Suppressor macrophage (primary cell): ENCODE measurements at places on chromosomes 6 and 20.
A peak's percentile ranks its signal among the peaks of the same experiment; 100 is the strongest.

DNA sequence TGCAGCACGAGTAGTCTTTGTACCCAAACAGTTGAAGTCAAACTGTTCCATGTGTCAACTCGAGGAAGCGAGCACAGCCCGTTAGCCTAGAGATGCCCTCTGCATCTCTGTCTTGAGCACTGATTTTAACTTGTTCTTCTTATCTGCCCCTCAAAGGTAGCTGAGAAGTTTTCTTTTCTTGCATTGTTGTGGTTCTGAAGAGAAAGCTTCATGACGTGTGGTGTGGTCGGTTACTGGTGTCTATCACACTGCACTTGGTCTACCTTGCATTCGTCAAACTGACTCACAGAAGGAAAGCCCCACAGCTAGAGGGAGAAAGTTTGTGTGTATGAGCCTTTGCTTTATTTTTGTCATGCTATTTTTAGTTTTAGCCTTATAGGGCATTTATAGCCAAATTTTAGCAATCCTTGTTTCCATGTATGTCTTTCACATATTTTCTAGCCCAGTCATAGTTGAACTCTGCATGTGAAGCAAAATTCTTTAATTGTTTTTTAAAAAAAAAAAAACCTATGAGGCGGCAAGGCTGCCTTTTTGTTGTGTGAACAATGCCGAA is 115.1 kb downstream of the JAG1 start:
- no peak for DNase-seq

GRCh38 chr6:160455541-160456213 is 107.5 kb downstream of the SLC22A3 start:
- peak; percentile 49 for DNase-seq

DNA sequence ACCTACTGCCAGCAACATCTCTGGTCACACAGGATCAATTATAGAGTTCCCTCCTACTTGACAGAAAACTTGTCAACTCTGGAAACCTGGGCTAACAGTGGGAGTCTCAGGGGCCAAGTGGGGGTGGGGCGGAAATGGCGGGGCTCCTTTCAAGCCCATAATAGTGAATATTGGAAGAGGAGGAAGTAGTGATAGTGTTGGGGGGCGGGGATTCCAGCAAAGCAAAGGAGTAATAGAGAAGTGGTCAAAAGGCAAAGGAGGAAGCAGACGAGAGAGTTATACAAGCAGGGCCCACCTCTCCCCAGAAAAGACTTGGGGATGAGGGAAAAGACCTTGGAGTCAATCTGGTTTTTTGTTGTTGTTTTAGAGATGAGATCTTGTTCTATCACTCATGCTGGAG is 2.1 kb downstream of the DEF6 start:
- DNase-seq = peak; percentile 87

GRCh38 chr20:24445510-24446170 is 23.8 kb upstream of the SYNDIG1 start:
- no peak for DNase-seq

DNA sequence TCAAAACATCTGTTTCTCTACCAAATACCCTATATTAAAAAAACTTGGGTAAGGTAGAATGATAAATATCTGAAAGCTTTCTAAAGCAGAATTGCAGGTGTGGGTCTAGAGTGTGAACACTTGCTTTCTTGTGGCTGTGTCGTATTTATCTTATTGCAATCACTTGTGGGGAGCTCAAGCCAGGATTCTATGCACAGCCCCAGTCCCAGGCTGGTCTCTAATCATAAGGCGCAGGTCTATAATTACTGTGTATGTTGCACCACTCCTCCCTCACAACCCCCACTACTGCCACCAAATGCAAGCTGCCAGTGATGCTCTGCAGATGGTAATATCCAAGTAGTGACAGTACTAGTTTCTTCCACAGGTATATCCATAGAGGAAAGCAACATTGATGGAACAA is 2.2 kb upstream of the E2F3 start:
- no peak for DNase-seq

DNA sequence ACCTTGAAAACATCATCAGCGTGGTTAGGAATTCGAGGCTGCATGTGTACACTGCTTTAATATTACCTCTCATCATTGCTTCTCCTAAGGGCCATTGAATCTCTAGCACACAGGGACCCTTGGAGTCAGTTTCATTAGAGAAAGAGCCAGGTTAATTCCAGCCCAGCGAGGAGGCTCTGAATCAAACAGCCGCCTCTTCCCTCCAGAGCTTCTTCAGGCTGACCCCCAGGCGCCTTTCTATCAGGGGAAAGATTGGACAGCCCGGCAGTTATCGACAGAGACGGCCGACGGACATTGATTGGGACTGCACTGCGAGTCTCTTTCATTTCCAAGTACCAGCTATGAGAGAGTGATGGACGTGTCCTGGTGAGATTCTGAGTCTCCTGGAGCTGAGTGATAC is 159.2 kb downstream of the ANKRD60 start:
- no peak for DNase-seq
